AG09319 (cell line): ENCODE measurements at places on chromosomes 5 and 9.

DNA sequence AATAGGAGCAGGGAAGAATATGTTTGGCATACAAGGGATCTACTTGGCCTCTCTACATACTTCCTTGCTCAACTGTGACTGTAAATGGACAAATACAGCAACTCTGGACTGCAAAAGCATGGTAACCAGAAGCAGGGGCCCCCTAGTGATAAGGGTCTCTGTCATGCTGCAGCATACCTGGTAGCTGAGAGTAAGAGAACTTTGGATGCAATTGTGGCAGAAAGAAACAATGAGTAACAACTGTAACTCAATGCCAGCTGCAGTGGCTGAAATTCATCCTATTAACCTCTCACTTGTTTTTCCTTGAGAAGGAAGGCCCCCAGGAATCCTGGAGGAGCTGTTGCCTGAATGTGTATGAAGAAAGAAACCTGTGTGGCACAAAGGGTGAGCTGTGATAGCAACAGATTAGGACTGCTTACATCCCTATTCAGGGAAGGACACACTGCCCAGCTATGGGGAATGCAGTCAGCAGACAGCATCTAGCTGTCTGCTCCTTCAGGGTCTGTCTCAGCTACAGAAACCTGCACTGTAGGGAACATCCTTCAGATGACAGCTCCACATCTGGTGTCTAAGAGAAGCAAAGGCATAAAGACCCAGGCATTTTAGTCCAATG is 468.1 kb upstream of the ACTBL2 start:
- no peak for DNase-seq

DNA sequence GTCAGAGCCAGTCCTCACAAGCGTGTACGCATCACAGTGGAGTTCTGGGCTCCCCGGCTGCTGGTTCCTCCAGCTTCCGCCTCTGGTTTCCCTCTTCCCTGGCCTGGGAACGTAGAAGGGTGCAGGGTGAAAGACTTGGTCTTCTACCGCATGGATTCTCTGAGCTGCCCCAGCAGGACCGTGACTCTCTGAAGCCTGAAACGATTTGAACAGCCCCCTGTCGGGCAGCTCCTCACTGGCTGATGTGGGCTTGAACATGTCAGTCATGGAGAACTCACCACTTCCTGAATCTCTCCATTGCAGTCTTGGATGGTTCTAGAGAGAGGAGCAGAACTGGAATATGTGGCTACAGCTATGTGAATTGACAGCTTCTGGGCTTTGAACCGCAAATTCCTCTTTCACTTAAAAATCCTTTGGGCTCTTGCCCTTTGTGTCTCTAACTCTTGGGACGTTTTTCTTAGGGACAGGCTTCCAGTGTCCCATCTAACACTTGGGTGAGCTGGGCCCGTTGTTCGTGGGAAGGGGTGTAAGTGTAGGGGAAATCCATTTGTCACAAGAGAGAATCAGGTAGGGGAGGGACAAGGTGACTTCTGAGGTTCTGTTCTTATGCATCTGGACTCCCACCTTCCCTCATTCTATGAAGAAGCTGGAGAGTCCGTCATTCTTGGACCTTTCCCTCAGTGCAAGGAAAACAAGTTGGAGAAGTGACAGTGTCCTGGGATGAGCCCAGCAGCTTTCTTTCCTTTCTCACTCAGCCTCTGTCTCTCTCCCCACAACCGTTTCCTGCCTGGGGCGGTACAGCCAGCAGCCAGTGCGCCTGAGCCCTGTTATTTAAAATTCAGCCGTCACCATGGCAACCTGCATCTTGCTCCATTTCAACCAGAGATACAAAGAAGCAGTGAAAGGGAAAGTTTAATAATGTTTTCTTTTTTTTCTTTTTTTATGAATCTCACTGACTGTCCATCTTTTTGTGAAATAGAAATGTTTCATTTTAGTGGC is 84.7 kb downstream of the PTTG1 start:
- peak; percentile 25 for DNase-seq

DNA sequence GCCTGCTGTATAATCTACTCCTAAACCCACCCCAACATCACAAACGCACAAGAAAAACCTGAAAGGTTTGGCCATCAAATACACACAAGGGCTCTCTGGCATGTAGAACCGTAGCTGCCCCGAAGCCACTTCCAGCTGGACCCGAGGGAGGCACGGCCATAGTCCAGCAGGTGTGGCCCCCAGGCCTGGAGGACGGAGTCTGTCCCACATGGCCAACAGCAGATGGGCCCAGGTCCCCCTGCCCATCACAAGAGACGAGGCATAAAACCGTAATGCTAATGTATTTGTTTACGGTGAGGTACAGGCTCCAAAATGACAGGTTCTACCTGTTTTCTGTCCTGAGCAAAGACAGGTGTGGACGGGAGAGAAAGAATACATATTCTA is 234.2 kb downstream of the SYK start:
- no peak for DNase-seq

DNA sequence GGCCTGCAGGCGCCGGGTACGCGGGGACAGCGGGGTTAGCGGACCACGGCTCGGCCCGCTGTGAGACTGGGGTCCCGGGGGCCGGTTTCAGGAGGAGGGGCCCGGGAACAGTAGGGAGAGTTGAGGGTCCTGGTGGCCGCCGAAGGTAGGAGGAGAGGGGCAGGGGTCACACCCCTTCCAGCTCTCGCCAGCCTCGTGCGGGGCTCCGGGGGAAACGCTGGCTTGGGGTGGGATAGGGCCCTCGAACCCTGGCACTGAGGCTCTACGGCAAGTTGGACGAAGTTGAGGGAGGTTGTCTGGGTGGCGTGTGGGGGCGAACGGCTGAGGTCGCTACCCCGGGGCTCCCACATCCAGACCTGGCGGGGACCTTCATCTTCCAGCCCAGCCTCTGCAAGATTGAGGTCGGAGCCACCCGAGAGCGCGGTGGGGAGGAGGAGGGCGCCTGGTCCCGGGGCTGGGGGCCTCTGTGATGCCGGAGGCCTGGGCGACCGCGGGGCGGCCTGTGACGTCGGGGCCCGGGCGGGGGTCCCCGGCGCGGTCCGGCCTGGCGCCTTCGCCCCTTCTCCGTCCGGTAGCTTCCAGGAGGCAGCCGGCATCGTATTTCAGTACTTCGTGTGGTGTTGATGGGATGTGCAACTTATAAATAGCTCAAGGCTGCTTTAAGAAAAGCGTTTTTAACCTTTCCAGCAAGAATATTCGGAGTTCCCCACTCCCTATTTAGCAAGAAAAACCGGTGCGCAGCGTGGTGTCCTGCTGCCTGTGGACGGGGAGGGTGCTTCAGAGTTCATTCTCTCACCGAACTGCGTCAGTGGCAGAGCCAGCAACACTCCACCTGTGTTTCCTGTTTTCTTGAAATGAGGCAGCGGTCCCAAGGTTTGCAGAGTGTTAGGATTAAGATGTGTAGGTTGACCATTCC is 902 bp downstream of the HABP4 start:
- no peak for DNase-seq

- DNase-seq: no peak
These were observed 152.1 kb downstream of the EFNA5 start for GRCh38 chr5:107518616-107519015.

- no peak for DNase-seq
These were observed 1270.1 kb upstream of the ACO1 start for GRCh38 chr9:31114346-31114745.

DNA sequence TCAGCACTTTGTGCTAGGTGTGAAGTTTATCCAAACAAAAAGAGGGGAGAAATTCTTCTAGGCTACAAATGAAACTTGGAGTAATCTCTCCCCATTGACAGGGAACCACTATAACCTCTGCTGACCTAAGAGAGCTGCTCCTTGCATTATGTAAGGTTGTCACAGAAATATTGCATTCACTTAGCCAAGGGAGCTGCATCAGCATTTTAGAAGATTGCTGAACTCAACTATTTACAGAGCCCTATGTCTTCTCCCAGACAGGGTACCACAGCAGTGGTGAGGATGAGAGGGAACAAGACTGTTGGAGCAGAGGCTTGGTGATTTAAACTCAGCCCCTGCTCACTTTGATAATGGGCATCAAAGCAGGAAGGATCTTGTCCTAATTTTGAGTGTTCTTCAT is 362.0 kb downstream of the TMEM38B start:
- DNase-seq: no peak

- DNase-seq: no peak
These were observed 52.1 kb upstream of the FREM1 start for GRCh38 chr9:14962193-14962882.

DNA sequence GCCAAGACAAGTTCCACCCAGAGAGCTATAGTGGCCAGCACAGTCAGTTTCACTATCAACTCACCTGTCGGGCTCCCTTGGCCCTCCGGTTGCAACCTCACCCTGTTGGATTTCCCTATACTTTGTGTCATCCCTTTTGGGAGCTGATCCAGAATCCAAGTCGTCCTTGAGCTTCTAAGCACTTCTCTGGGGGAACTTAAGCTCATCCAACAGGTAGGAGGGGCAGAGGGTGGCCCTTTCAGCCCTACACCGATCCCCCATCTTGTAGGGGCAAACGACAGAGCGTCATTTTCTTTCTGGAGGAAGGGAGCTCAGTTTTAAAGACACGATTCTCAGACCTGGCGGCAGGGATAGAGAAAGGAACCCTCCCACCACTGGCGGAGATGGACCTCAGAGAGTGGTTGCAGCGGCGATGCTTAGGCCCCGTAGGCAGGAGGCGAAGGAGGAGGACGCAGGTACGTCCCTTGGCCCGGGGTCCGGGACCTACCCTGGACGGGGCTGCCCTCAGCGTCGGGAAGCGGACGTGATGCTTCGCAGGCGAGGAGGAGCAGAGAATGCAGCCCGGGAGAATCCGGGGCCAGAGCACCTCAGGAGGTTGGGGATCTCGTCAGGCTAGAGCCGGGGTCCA is 519 bp downstream of the ZER1 start:
- DNase-seq: no peak

GRCh38 chr5:133867851-133868545 is 100.4 kb downstream of the C5orf15 start:
- DNase-seq: no peak

DNA sequence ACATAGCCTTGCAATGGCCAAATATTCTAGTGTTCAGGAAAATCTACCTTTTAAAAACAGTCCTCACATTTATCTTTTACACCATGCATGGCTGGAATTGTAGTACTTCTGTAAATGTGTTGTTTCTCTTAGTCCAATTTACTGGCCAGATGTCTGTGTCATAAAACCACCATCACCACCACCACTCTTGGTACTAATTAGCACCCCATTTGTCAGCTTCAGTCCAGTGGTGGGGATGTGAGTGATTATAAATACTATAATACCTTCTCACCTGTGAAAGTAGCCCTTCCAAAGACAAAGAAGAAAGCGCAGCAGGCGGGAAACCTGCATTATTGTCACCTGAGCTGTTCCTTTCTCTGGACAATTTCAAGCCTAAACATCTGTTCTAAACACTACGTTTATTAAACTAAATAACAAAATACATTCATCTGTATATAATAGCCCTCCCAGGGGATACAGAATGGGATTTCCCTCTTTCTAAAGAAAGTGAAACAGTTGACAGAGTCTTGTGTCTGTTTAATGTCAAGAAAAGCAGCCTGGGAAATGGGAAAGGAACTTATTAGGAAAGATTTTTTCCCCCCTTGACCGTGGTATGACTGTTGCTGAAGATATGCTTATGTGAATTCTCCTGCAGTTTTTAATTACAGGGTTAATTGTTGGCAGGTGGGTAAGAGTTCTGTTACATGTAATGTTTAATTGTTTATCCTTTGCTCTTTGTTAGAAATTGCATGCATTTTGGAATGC is 144.5 kb upstream of the NUDT12 start:
- no peak for DNase-seq

DNA sequence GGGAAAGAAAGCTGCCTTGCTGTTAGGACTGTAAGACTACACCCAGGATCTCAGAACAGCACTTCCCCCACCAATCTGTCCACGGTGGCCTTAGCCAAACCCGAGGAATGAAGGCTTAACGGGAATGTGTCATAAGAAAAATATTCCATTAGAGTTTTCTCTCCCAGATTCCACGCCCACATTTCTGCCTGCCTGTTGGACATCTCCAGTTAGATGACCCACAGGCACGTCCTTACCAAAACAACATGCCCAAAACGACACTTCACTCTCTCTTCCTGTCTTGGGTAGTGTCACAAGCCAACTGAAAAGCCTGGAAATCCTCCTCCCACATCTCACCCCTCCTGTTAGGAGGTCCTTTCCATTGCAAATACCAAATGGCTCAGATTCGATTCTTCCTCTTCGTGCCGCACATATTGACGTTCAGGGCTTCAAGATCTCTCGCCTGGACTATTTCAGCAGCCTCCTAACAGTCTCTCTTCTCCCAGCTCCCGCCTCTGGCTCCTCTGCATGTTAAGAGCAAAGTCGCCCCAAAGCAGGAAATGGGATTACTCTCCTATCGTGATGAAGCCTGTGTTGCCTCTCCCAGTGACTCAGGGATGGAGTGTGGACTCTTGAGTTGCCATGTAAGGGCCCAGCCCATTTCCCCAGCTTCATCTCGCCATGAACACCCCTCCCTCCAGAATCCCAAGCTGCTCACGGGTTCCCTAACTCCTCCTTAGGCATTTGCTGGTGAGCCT is 159.3 kb downstream of the NR3C1 start:
- DNase-seq: peak; percentile 93

- no peak for DNase-seq
These were observed 1.9 kb upstream of the ZDHHC11 start for GRCh38 chr5:852431-853401.

DNA sequence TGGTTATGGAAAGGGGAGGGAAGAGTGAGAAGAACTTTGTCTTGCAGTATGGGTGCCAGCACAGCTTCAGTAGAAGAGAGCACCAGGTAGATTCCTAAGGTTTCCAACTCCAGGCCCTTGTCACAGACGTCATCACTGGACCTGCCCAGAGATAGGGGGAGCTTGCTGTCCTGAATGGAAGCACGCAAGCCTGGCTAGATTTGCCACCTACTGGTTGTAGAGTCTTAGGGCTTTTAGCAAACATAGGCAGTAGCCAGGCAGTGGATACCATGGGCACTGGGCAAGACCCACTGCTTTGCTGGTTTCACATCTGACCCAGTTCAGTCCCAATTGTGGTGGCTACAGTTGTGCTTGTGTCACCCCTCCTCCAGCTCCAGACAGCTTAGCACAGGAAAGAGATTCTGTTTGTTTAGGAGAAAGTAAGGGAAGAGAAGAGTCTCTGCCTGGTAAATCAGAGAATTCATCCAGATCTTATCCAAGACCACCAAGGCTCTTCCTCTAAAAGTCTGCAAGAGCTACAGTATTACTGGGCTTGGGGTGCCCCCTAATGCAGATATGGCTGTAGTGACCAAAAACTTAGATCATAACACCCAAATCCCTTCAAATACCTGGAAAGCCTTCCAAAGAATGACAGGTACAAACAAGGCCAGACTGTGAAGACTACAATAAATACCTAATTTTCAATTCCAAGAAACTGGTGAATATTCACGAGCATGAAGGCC is 158.9 kb downstream of the HINT1 start:
- DNase-seq: no peak

- DNase-seq: peak; percentile 72
These were observed 179.6 kb upstream of the SGCD start for GRCh38 chr5:156147261-156147943.

GRCh38 chr9:29245351-29245750 is 1672.1 kb upstream of the C9orf72 start:
- DNase-seq: no peak

- DNase-seq: no peak
These were observed 102.2 kb downstream of the CETN3 start for GRCh38 chr5:90307322-90307721.

DNA sequence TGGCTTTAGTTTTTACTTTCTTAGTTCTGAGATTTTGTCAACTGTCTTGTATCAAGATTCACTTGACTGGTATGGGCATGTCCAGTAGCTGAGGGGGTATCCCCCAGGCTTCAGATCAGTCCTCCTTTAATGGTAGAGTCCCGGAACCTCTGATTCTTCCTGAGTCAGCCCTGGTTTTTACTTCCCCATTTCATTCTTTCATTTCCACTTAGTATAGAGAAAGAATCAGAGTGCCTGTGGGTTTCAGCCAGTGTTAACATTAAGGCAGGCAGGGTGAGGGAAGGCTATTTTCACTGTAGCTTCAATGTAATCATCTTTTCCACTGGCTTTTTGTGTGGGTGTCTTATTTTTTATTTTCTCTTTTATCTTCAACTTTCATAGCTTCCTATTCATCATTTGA is 8.3 kb upstream of the COMMD10 start:
- DNase-seq: no peak
